ENCODE measurements at places on chromosomes 12 and 14. TPM values are rescaled to one million over a fixed set of nuclear protein-coding genes. Genes with fewer than 3 reads are reported as not detected.

The KITLG gene
- 69.1 TPM for total RNA-seq

The LTBP2 gene
- total RNA-seq = 154 TPM

DNA sequence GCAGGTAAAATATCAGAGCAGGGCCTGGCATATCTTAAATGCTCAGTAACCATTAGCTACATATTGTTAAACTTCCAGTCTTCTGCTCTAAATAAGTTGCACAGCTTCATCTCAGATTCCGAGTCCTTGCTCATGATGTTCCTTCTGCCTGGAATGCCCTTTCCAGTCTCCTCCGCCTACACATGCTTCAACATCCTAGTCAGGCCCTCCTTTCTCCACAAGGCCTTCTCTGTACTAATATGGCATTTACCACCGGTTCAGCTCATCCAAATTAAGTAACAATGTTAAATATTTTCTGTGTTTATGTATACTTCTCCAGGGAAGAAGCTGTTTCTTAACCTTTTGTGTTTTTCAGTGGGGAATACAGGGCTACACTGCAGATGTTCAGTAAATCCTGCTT is 8.5 kb downstream of the DHH start:
- H3K4me1 ChIP-seq = peaks cover 34% of the 10 kb centered on the region
- H3K27ac ChIP-seq = no peak overlapping the region
- H3K4me3 ChIP-seq = no peak overlapping the region

- H3K4me3 ChIP-seq = no peak overlapping the region
- no peaks in the 10 kb centered on the region for H3K36me3 ChIP-seq
- no peaks in the 10 kb centered on the region for H3K4me1 ChIP-seq
- H3K27ac ChIP-seq = no peak overlapping the region
Measured at GRCh38 chr12:20220339-20220738, 148.0 kb upstream of the PDE3A start.

DNA sequence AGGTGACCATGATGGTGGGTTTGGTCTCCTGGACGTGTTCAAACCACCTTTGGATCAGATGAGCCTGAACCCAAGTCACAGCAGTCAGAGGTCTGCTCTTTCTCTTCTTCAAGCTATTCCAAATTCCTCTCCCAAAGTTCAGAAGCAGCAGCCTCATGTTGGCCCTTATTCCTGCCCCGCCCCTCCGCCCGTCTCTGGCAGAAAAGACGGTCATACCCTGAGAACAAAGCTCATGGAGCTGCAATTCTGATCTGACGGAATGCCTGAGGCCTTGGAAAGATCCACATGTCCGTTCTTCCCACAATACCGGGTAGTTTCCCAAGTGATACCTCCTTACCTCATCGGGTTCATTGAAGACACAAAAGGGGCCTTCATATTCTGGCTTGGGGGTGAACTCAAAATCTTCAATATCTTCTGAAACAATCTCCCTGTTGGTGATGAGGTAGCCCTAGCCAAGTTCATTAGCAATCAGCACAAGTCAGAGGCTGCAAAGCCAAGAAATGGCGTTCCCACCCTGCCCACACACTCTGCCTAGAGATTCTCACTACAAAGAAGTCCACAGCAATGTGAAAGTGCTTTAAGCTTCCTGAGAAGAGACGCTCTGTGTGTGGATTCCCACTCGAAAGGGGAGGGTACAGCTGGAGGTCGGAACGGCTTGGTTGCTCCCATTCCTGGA is 11.2 kb downstream of the POLE start:
- no peak for DNase-seq
- H3K27ac ChIP-seq = no peak overlapping the region
- H3K4me3 ChIP-seq = no peak overlapping the region
- H3K36me3 ChIP-seq = peaks cover 80% of the 10 kb centered on the region
- no peaks in the 10 kb centered on the region for H3K27me3 ChIP-seq
